Right renal pelvis (tissue), 4 donors: ENCODE measurements at places on chromosomes 5 and 9. TPM values are rescaled to one million over a fixed set of nuclear protein-coding genes. Genes with fewer than 3 reads are reported as not detected.
A peak's percentile ranks its signal among the peaks of the same experiment; 100 is the strongest.

- no peak for DNase-seq
These were observed 598.2 kb upstream of the KLF4 start for GRCh38 chr9:108087781-108088180.

DNA sequence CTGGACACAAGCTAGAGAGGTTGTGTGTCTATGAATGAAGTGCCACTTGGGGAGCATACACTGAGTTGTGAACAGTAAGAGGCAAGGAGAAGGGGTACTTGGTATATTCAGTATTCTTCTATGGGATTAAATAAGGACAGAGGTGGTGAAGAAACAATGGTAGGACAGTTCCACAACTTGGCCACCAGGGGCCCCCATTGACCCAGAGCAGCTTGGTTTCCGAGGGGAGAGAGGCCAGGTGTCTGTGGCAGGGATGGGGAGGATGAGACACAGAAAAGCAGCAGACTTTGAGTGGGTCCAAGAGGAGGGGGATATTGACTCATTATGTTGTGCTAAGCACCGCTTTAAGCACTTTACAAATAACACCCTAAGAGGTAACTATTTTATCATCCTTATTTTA is 220.6 kb downstream of the MELK start:
- DNase-seq, result no peak

- DNase-seq, result no peak
These were observed 228.0 kb downstream of the TLE4 start for GRCh38 chr9:79799691-79800335.

DNA sequence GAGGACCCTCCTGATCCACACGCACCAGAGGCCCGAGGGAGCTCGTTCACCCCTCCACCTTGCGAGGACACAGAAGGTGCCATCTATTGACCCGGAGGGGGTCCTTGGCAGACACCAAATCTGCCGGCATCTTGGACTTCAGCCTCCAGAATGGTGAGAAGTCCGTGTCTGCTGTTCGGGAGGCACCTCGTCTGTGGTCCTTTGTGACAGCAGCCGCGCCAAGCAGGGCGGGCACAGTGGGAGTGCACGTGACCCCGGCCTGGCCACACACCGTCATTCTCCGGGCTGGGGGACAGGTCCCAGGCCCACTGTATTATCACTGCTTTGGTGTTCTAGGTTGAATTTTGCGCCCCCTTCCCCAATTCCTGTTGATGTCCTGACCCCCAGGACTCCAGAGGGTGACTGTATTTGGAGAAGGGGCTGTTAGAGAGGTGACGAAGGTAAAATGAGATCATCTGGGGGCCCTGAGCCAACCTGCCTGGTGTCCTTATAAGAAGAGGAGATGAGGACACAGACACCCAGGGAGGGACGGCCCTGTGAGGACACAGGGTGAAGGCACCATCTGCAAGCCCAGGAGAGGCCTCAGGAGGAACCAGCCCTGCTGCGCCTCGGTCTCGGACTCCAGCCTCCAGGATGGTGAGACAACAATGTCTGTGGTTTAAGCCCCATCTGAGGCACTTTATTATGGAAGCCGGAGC is 15.7 kb downstream of the LPCAT1 start:
- no peak for DNase-seq

- DNase-seq, result no peak
These were observed 488.2 kb downstream of the NTRK2 start for GRCh38 chr9:85157772-85158171.

- peak; percentile 44 for DNase-seq
These were observed 165.6 kb downstream of the YTHDC2 start for GRCh38 chr5:113678924-113679575.

GRCh38 chr9:109252291-109252690 is 68.6 kb downstream of the EPB41L4B start:
- DNase-seq, result no peak

- DNase-seq, result no peak
These were observed 211.0 kb downstream of the OSTF1 start for GRCh38 chr9:75299324-75299723.

DNA sequence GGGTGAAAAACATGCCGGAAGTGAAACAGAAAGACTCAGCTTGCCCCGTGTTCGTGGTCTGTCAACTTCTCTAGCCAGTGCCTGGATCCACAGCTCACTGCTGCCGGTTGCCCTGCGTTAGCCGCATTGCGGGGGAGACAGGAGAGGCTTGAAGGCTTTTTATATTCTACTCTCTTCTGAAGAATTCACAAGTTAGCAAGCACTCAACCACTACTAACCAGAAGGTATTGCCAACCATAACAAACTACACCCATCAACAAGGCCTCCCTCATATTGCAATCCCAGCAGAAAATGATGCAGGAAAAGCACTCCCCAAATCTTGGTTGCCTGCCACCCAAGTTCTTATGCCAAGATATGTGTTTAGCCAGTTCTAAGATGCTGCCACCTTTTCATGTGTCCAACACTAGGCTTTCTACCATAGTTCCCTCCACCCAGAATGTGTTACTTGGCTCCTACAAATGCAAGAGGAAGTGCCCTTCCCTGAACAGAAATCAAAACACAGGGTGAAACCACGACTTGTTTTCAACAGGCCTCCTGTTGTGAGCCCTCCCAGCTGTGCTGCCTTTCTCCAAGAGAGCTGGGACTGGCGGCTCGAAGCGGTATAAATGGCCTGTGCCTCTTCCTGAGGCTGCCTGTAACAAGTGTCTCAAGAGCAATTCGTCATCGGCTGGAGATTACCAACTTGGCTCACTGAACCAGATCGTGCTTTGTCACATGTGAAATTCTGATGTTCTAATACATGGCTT is 129.0 kb downstream of the SNX18 start:
- peak; percentile 43 for DNase-seq

Gene DAB2
- polyA plus RNA-seq, result 191 TPM
